ENCODE measurements at places on chromosomes 11 and 22.

- DNase-seq = no peak
Observed at GRCh38 chr11:50030193-50030592, 2.5 kb upstream of the OR4C45 start.

- DNase-seq = peak; percentile 44
Observed at GRCh38 chr11:36628765-36629244, 30.8 kb upstream of the RAG2 start.

- DNase-seq = no peak
Observed at GRCh38 chr11:43930868-43931716, 11.3 kb upstream of the C11orf96 start.

GRCh38 chr11:24496736-24497725 lies at the start of gene LUZP2:
TSS of gene LUZP2 (plus strand) at chr11:24497053.
- peak; percentile 50 for DNase-seq

GRCh38 chr11:29019960-29020683 lies 911.9 kb downstream of the METTL15 start:
- DNase-seq = peak; percentile 44

GRCh38 chr11:128437136-128437535 lies 150.2 kb downstream of the ETS1 start:
- no peak for DNase-seq

DNA sequence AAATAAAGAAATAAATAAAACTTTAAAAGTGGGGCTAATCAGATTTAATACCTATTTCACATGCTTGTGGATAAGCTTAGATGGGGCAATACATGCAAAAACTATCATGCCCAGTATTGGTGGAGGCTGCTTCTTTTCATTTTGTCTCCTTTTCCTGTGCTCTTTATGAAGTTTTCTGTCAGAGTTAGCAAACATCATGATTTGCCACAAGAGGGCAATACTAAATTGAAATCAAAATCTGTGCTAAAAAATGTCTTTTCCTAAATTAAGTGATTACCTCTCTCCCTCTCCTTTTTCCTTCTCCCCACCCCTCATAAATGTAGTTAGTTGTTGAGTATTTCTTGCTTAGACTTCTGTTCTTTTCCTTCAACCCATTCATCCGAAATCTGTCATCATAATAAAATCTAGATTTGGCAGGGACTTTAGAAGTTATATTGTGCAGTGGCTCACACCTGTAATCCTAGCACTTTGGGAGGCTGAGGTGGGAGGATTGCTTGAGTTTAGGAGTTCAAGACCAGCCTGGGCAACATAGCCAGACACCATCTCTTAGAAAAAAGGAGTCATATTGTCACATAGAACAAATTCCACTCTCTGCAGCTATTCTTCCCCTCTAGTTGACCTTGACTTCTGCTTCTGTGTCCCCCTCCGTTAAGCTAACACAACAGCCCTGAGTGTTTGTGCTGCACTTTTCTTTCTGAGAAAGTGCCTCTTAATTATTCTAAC lies 4.7 kb upstream of the ARHGAP42 start:
- no peak for DNase-seq

- DNase-seq = no peak
Observed at GRCh38 chr11:35735903-35736302, 73.3 kb downstream of the TRIM44 start.

- DNase-seq = no peak
Observed at GRCh38 chr11:101692980-101693379, 109.2 kb upstream of the TRPC6 start.

- peak; percentile 42 for DNase-seq
Observed at GRCh38 chr11:118435290-118435892, 901 bp upstream of the KMT2A start.

DNA sequence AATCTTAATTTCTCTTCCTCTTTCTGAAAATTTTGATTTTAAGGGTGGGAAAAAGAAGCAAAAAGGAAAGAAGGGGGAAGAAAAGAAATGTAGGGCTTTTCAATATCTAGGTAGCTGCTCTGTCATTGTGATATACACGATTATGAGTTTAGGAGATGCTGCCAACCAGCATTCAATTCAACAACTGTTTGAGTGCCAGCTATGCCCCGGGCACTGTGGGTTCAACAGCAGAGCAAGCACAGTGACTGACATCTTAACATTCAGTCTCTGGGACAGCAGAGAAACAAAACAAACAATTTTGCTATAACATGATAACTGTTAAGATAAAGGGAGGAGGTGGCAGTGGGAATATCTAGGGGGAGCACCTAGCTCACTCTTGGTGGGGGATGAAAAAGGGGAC lies 91.6 kb downstream of the DBX1 start:
- no peak for DNase-seq

Measured in epithelial cell of esophagus (primary cell).